ENCODE measurements at places on chromosomes 4 and X.

DNA sequence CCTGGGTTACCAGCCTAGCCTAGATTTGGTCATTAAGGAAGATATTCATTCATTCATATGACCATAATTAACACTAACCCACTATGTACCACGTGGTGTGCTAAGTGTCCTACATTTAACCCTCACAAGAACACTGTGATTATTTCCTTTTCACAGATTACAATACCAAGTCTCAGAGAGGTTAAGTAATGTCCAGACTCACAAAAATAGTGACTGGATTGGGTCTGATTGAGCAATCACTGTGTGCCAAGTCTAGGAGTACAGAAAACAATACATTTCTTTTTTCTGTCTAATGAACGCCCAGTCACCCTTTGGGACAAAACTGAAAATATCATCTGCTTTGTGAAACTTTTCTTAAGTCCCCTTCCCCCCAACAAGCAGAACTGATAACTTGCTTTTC lies 7.6 kb upstream of the DLG3 start:
- no peak for DNase-seq

DNA sequence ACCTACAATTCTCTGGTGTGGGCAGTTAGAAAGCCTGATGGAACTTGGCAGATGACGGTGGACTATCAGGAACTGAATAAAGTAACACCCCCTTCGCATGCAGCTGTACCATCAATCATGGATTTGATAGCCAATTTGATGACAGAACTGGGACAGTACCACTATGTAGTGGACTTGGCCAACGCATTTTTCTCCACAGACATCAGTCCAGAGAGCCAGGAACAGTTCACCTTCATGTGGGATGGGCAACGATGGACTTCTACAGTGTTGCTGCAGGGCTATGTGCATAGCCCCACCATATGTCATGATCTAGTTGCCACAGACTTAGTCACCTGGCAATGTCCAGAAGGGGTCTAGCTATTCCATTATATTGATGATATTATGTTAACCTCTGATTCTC lies 54.5 kb upstream of the CCDC149 start:
- no peak for DNase-seq

DNA sequence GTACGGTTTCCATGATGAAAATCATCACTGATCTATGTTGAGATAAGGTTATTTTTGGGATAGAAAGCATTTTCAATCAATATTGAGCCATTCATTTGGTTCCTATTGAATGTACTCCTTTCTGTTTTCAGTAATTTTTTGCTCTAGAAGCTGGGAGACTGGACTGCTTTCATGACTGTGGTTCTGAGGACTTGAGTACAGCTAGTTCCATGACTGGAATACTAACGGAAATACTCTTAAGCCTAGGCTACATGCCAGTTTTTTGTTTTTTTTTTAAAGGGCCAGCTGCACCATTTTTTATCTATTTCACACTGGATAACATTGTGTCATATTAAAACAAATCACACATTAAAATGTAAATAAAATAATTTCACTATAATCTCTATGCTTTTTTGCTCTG lies 16.7 kb downstream of the PRR32 start:
- DNase-seq: no peak

DNA sequence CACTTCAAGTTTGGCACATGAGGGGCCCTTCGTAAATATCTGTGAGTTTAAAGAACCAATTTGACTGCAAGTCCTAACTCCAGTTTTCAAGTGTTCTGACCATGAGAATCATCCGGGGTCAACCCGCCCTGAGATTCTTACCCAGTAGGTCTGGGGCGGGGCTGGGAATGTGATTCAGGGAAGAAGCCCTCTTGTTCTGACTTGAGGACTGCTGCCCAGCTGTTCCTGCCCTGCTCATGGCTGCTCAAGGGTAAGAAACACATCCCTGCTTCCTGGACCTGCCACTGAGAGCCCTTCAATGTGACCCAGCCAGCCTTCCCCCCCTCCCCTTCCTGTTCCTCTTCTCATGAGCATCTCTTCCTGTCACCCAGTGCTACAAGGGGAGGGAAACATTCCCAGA lies 92.7 kb upstream of the PGRMC2 start:
- no peak for DNase-seq

DNA sequence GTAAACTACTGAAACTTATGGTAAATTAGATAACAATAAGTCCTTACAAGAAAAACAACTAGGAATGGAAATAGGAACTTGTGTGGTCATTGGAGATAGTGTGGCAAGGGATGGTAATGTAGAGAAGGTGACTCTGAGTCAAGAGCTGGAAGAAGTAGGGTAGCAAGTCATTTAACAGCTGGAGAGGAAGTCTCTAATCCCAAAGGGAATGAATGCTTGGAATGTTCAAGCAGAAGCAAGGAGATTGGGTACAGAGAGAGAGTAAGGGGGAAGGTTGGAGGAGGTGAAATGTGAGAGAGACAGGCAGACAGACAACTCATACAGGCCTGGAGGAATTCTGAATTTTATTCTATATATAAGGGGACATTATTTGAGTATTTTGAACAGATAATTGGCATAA lies 260.6 kb upstream of the MAD2L1 start:
- no peak for DNase-seq

- DNase-seq: no peak
Measured at GRCh38 chrX:108309144-108309543, 129.1 kb downstream of the COL4A6 start.

DNA sequence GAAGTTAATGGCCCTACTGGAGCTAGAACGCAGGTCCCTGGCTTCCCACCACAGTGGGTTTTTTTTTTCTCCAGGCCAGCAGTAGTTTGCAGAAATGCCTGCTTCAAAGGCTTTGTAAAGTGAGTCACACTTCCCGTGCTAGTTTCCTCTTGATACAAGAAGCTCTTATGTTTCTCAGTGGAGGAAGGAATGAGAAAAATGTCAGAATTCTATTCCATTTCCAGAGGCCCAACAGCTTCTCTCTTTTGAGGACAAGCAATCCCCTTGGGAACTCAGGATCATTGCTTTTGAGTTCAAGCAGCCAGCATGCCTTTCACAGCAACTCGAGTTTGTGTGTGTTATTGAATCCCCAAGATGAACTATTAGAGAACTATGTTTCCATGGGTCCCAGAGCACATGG lies 134.3 kb downstream of the GUCY2F start:
- DNase-seq: no peak

DNA sequence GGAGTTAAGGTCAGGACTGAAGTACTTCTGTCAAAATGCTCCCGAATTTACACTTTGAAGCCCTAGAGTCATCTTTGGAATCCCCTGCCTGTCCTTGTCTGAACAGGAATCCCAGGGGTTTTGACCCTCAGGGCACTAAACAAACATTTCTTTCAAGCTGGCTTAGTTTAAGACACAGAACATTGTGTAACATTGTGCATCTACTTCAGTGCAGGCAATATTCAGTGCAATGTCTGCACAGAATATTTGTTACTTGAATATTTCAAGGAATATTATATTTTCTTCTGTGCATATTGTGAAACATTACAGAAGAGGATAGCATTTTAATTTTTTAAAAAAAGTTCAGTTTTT lies 763.4 kb downstream of the PCDH18 start:
- DNase-seq: no peak

DNA sequence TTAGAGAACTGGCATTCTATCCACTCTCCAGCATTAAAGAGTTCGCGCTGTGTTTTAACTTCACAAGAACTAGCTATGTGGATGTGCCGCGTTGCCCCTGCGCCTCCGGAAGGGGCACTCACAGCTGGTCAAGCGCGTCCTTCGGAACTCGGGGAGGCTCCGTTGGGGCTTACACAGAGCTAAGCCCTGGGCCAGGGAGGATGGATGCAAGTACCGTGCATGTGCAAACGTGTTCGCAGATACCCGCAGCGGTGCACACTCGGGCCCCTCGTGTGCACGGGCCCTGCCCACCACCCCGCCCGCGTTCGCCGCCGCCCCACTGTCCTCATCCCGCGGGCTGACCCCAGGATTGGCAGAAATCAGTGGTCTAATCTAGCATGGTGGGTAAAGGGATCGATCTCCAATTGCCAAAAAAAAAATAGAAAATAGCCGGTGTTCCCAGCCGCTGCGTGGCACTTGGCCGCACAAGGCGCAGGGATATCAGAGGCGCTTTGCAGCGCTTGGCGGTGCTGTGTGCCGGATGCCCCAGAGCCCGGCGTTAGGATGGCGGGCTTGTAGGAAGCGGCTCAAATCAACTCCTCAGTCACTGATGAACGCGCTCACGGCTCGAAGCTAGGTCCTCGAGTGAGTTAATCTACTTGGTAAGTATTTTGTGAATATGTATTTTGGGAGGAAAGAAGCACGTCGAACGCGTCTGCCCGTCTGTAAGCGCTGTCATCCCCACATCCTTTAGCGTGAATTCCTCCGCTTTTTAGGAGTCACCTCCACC lies 989 bp upstream of the PCDH10 start:
- DNase-seq: no peak

DNA sequence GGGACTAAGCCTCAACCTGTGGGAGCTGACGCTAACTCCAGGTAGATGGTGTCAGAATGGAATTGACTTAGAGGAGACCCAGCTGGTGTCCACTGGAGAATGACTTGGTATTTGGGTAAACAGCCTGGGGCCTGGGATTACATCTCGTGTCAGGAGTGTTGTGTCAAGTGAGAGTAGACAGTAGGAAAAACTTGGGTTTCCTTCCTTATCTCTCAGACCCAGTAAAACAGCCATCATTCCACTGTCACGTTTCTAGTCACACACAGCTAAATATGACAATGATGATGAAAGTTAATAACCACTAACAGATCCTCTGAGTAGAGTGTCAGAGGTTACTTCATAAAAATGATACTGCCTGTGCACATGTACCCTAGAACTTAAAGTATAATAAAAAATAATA lies 13.8 kb downstream of the ZNF674 start:
- no peak for DNase-seq

DNA sequence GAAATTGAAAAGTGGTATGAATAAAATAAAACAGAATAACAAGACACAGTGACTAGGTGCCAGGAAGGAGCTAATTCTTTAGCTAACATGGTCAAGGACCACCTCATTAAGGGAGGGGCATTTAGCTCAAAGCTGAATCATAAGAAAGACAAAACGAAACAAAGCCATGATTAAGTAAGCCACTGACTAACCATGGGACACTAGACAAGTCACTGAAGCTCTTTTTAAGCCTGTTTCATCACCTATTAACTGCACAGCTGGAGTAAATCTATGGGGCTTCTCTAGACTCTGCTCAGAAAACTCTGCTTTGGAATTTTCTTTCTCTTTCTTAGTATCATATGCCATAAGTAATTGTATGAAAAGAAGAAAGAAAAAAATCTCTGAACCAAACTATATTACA lies 49.8 kb upstream of the C1QTNF7 start:
- no peak for DNase-seq

GRCh38 chr4:175509320-175509719 lies 302.7 kb downstream of the GPM6A start:
- DNase-seq: peak; percentile 45

Data from KBM-7 (cell line).